ENCODE measurements at places on chromosomes 11 and 22.

DNA sequence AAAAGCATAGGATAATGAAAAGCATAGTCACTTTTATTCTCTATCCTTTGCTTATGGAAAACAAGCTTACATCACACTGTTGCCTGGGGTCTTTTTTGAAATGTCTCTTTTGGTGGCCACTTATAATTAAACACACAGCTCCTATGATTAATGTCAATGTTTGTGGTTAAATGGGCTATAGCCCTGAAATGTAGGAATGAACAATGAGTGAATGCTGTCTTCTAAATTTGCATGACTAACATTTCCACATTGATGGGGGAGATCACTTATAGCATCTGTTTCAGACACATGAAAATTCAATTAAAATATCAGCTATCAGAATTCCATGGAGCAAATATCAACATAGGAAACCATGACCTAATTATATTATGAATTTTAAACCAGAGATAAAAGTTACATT is 171.4 kb upstream of the FAT3 start:
- no peak for DNase-seq

GRCh38 chr11:106998116-106998915 is 20.0 kb downstream of the GUCY1A2 start:
- no peak for DNase-seq

DNA sequence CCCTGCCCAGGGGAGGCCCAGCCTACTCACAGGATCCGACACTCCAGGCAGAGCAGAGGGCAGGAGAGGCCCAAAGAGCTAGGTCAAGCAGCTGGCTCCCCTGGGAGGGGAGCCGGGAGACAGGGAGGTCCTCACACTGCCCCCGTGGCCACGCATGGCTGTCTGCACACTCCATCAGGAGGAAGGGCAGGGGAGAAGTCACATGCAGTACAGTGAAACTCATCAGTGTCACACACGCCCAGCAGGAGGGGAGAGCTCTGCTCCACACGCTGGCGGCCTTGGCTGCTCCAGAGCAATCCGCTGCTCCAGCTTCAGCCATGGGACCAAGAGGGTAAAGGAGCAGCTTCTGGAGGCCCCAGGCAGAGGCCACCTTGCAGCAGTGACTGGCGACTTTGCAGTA is 14.3 kb downstream of the TCIRG1 start:
- no peak for DNase-seq

- no peak for DNase-seq
Observed at GRCh38 chr11:27721264-27722116, 21.2 kb upstream of the BDNF start.

GRCh38 chr22:38148245-38148644 is 33.4 kb downstream of the PLA2G6 start:
- DNase-seq = no peak

DNA sequence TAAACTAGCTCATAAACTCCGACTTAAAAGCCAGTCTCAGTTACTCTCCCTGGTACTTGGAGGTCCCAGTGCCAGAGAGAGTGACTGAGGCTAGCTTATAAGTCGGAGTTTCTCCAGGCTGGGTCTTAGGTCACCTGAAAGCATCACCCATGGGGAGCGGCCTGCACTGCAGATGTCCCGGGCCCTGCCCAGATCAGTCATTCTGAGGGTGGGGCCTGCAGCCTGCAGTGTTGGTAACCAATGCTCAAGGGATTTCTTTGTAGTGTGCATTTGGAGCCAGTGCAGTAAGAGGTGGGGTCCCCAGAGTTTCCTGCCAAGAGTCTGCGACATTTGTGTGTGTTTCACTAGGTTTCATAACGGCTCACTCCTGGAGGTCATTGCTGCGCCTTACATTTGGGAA is 14.8 kb downstream of the TAB1 start:
- no peak for DNase-seq

DNA sequence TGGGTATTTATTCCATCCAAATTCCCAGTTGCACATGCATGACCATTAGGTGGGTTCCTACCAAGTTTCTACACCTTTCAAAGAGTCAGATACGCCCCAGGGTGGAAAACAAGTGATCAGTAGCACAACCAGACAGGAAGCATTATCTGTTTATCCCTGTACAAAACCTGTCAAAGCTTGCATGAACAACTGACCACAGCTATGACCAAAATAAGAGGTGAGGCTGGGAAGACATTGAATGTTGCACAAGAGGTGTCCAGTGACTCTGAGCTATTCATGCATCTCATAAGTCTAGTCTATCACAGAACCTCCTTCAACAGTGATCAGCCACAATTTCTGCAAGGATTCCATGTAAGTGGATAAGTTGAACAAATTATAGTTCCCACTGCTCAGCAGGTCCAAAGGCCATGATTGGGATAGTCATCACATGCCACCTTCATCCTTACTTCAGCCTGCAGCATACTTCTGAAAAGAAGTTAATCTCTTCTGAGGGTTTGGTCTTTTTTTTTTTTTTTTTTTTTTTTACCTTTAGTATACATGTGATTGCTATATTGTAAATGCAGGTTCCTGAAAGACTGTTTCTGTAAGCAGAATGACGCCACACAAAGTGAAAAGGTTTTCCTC is 28.0 kb upstream of the TMEM45B start:
- no peak for DNase-seq

- DNase-seq = no peak
Observed at GRCh38 chr11:93783765-93784144, 327 bp upstream of the MED17 start.

DNA sequence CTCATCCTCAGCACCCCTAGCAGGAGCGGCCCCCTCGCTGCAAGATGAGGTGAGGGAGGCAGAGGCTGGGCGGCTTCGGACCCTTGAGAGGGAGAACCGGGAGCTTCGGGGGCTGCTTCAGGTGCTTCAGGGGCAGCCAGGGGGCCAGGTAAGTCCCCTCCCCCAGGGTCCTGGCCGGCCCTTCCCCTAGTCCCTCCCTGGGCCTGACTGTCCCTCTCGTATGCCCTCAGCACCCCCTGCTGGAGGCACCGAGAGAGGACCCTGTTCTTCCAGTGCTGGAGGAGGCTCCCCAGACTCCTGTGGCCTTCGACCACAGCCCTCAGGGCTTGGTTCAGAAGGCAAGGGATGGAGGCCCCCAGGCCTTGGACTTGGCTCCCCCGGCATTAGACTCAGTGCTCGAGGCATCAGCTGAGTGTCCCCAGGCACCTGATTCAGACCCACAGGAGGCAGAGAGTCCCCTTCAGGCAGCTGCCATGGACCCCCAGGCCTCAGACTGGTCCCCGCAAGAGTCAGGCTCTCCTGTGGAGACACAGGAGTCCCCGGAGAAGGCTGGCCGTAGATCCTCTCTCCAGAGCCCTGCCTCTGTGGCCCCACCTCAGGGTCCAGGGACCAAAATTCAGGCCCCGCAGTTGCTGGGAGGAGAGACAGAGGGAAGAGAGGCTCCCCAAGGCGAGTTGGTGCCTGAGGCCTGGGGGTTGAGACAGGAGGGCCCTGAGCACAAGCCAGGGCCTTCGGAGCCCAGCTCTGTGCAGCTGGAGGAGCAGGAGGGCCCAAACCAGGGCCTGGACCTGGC is 4.0 kb downstream of the CCDC88B start:
- no peak for DNase-seq

DNA sequence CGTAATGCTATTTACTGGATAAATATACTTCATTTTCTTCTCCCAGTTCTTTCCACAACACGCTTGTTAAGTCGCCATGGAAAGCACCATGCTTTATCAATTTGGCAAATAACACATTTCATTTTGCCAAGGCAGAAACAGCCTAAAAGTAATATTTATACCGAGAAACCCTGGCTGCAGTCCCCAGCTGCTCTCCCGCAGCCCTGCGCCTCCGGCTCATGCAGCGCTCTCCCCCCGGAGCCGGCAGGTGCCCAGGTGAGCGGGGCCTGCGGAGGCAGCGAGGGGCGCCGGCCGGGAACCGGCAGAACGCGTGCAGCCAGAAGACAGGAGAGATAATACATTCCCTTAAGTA is 681 bp upstream of the ARHGEF12 start:
- peak; percentile 43 for DNase-seq

DNA sequence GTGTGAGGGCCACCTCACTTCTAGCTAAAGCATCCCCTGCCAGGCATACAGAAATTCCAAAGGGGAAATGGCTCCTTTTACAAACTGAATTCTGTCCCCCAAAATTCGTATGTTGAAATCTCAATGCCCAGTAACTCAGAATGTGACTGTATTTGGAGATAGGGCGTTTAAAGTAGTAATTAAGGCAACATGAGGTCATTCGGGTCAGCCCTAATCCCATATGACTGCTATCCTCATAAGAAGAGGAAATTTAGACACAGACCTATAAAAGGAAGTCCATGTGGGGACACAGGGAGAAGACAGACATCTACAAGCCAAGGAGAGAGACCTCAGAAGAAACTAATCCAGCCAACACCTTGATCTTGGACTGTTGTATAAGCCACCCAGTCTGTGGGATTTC is 119.1 kb downstream of the CHST1 start:
- no peak for DNase-seq

DNA sequence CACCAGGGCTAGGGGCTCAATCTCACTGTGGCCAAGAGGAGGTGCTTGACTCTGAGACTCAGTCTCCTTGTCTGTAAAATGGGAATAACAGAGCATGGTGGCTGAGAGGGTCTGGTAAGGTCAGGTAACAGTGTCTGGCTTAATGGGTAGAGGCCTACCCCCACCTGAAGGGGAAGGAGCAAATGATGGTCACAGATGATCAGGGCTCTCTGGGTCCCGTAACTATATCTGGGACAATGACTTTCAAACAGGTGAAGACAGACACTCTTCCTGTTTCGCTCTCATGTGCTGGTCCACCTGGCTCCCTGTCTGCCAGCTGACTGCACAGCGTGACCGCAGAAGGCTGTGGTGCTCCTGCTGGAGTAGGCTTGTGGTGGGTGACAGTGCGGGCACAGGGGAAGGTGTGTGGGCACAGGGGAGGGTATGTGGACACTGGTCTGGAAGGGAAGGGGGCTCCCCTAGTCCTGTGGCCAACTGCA is 4.0 kb downstream of the A4GALT start:
- DNase-seq = no peak

DNA sequence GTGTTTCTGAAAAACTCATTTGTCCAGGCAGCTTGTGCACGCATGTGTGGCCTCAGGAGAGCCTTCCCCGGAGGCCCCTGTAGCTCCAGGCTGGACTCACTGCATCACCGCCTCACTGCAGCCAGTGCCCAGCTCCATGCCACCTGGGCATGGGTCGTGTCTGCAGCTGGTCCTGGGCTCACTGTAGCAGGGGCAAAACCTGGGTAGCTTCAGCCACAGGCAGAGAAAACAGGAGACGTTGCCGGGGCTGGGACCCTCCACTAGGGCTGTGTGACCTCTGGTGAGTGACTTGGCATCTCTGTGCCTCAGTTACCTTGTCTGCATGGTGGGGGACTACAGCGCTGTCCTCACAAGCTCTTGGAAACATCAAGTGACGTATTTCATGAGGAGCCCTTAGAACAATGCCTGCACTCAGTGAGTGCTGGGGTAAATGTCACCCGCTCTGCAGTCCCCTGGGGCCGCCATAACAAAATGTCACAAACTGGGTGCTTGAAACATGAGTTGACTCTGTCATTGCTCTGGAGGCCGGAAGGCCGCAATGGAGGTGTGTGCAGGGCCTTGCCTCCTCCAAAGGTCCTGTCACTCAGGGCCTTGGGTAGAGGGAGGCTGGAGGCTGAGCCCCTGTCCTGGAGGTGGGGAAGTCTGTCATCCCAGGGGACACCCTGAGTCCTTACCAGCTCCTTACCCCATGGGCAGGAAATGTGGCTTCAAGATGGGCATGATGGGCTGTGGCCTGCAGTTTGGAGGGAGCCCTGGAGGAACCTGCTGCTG is 488.7 kb downstream of the TBC1D22A start:
- DNase-seq = no peak

DNA sequence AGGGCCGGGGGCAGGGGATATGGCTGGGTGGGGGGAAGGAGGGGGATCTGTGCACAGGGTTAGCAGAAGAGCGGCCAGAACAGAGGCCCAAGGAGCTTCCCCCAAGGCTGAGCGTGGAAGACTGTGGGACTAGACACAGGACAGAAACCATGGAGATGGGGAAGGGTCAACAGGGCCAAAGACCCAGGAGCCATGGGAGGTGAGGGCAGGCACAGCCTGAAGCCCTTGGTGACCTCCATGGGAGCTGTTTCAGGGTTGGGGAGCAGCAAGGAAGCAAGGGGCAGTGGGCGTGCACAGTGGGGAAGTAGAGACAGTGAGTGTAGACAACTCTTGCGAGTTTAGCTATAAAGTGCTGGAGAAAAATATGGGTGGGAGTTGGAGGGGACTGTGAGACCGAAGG is 56.6 kb downstream of the WNT11 start:
- no peak for DNase-seq

GRCh38 chr11:79243422-79244210 is 197.2 kb downstream of the TENM4 start:
- DNase-seq = no peak

DNA sequence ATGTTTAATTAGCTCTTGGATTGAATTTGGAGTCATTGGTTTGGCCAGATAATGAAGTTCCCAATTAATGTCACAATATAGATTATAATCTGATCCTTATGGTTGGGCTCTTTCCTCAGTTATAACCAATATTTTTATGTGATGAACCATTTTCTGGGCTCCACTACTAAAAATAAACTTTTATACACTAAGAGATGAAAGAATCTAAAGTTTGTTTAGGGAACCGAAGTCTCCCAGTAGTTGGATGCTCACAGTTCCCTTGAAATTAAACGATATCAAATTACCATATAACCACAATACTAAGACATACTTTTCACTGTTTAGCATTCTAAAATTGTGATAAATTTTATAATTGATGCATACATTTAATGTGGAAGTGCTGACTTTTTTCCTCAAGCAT is 47.0 kb upstream of the ARHGAP42 start:
- DNase-seq = no peak

- no peak for DNase-seq
Observed at GRCh38 chr11:2708757-2709281, 9.0 kb upstream of the KCNQ1OT1 start.

- no peak for DNase-seq
Observed at GRCh38 chr11:112253605-112254242, 6.9 kb downstream of the PLET1 start.

DNA sequence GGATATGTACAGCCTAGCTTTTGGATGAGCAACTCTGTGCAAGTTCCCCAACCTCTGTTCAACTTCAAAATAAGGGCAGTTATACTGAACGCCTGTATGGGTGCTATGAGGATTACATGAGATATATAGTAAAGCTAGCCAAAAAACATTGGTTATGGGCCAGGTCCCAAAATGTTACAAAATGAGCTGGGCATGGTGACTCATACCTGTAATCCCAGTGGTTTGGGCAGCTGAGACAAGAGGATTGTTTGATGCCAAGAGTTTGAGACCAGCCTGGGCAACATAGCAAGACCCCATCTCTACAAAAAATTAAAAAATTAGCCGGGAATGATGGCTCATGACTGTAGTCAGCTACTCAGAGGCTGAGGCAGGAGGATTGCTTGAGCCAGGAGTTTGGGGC is 118.4 kb downstream of the TEAD1 start:
- no peak for DNase-seq

- no peak for DNase-seq
Observed at GRCh38 chr22:50676180-50676636, 3.6 kb downstream of the SHANK3 start.

Measured in activated naive CD8-positive, alpha-beta T cell treated with anti-CD3 and anti-CD28 coated beads for 36 hours (primary cell).